ENCODE measurements at places on chromosomes 4 and X.

GRCh38 chr4:105632599-105632998, 75.9 kb downstream of the INTS12 start:
- DNase-seq, result no peak

- DNase-seq, result no peak
Observed at GRCh38 chr4:154417373-154417673, 74.3 kb downstream of the DCHS2 start.

GRCh38 chr4:40661803-40662202, 32.1 kb upstream of the RBM47 start:
- DNase-seq, result no peak

DNA sequence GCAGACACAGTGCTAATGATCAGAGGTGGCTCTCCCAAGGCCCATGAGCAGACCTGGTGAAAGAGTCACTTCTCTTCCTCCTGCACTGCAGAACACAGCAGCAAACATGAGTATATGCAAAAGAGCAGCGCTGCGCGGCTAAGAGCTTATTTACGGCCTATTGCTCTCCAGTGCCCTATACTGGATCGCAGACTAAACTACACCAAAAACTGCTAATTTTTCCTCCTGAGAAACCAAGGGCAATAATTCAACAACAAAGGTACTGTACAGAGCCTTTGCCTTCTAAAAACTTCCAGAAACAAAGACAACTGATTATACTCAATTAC, 702.5 kb downstream of the ARAP2 start:
- DNase-seq, result no peak
